Upper lobe of left lung (tissue), 6 donors: ENCODE measurements at places on chromosomes 12 and 14. TPM values are rescaled to one million over a fixed set of nuclear protein-coding genes. Genes with fewer than 3 reads are reported as not detected.
A peak's percentile ranks its signal among the peaks of the same experiment; 100 is the strongest.

The AP4S1 gene
- 11.1 TPM for total RNA-seq

GRCh38 chr12:685388-685787, 22.1 kb upstream of the NINJ2 start:
- peak; percentile 34 for DNase-seq
- H3K36me3 ChIP-seq = no peaks in the 10 kb centered on the region
- no peaks in the 10 kb centered on the region for H3K27me3 ChIP-seq
- peaks cover 5% of the 10 kb centered on the region for H3K4me1 ChIP-seq

DNA sequence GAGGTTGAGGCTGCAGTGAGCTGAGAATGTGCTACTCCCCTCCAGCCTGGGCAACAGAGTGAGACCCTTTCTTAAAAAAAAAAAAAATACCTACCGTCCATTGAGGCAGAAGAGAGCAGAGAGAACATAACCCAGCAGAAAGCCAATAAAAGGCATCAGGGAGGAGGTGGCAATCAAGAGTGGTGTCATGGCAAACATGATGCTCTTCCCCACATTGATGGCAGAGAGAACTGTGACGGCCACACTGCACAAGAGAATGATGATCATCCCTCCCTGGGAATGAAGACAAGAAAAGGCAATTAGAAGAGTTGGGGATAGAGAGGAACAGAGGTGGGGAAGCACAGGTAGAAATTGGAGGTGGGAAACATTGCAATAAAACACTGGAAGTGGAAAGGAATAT, 12.1 kb downstream of the SRSF5 start:
- no peaks in the 10 kb centered on the region for H3K27me3 ChIP-seq
- no peak for DNase-seq
- H3K4me3 ChIP-seq = no peak overlapping the region
- H3K36me3 ChIP-seq = peaks cover 68% of the 10 kb centered on the region

DNA sequence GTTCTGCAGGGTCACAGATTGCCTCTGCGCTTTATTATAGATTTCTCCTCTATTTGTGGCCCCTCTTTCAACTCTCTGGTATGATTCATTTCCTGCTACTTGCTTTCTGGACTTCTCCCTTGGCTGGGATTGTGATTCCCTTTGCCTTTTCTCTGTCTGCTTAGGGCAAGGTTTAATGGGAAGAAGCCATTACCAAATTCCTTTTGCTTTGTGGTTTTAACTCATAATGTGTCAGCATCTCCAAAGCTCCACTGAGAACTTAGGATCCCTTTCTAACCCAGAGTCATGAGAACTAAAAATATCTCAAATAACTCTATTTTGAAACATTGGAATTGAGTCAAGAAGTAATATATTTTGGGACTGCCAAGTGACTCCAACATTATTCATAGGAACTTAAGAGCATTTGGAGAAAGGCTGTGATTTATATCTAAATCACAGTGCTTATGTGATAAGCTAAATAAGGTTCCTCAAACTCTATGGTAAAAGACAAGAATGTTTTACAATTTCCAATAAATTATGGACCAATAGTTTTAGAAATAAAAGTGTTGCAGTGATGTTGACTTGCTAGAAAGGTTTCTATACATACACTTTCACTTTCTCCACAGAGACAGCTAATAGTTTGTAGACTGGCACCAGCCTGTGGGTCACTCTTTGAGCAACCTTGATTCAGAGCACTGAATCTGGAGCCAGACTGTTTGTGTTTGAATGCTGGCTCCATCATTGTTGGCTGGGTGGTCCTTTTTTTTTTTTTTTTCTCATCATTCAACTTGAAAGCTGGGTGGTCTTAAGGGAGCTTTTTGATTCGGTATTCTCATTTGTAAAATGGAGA, 93.9 kb downstream of the DACT1 start:
- H3K27me3 ChIP-seq = no peaks in the 10 kb centered on the region
- H3K27ac ChIP-seq = no peak overlapping the region
- H3K36me3 ChIP-seq = no peaks in the 10 kb centered on the region
- no peak for DNase-seq
- no peaks in the 10 kb centered on the region for H3K4me1 ChIP-seq

GRCh38 chr14:81450100-81450531, 50.0 kb upstream of the STON2 start:
- no peaks in the 10 kb centered on the region for H3K36me3 ChIP-seq
- H3K4me3 ChIP-seq = no peak overlapping the region
- DNase-seq = no peak
- no peaks in the 10 kb centered on the region for H3K27me3 ChIP-seq
- H3K4me1 ChIP-seq = peaks cover 11% of the 10 kb centered on the region

GRCh38 chr12:89383235-89384049, 31.1 kb upstream of the DUSP6 start:
- H3K4me1 ChIP-seq = peaks cover 36% of the 10 kb centered on the region
- no peaks in the 10 kb centered on the region for H3K36me3 ChIP-seq
- H3K27me3 ChIP-seq = no peaks in the 10 kb centered on the region
- DNase-seq = no peak

The PRPH gene
- total RNA-seq = not detected

The SDSL gene
- total RNA-seq = 5.2 TPM

The KCNMB4 gene
- total RNA-seq = 5.3 TPM

DNA sequence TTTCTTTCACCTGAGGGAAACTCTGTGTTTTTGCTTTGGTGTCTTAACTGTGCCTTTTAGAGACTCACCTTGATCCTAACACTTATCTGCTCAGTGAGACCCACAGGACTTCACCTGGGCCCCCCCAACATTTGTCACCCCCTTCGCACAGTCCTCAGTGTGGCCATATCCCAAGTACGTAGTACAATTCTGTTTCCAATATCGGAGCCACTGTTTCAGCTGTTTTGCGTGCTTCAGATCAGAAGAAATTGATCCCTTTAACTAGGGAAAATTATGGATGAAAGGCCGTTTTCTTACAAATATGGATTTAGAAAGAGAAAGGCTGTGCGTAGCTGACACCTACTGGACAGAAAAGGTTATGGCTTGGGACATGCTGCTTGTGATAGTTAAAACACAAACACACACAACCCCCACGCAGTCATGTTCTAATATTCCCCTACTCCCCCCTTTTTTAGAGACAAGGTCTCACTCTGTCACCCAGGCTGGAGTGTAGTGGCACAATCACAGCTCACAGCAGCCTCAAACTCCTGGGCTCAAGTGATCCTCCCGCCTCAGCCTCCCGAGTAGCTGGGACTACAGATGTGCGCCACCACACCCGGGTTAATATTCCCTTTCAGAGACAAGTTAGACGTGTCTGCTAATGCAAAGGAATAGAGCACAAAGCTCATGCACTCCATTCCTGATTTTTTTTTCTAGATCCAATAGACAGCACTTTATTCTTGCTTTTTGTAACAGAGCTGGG, 3.6 kb upstream of the SLC7A8 start:
- no peaks in the 10 kb centered on the region for H3K27me3 ChIP-seq
- no peaks in the 10 kb centered on the region for H3K36me3 ChIP-seq
- no peak overlapping the region for H3K4me3 ChIP-seq
- no peak for DNase-seq
- peaks cover 13% of the 10 kb centered on the region for H3K4me1 ChIP-seq

The NRXN3 gene
- total RNA-seq = 6.5 TPM

DNA sequence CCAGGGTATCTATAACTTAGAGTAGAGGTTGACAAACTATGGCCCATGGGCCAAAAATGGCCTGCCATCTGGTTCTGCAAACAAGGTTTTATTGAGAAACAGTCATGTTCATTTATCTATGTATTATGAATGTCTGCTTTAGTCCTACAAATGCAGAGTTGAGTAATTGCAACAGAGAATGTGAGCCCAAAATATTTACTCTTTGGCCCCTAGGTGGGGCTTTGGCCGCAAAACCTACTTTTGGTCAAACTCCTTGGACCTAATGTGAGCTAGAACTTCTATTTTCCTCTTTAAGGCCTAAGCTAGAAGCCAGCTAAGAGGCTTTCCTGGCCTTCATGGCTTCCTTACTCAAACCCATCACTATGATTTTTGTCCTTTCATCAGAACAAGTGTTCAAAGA, 379.1 kb downstream of the NELL2 start:
- no peak overlapping the region for H3K4me3 ChIP-seq
- H3K4me1 ChIP-seq = no peaks in the 10 kb centered on the region
- H3K36me3 ChIP-seq = no peaks in the 10 kb centered on the region
- no peaks in the 10 kb centered on the region for H3K27me3 ChIP-seq
- H3K27ac ChIP-seq = no peak overlapping the region
- DNase-seq = no peak

GRCh38 chr14:53902307-53902706, 54.3 kb downstream of the BMP4 start:
- H3K27me3 ChIP-seq = no peaks in the 10 kb centered on the region
- no peak overlapping the region for H3K27ac ChIP-seq
- no peak overlapping the region for H3K4me3 ChIP-seq
- no peak for DNase-seq
